Right forelimb (tissue), 1 donor: ENCODE measurements at places on chromosomes 2 and 18.
A peak's percentile ranks its signal among the peaks of the same experiment; 100 is the strongest.

GRCh38 chr2:205323929-205324328, 358.4 kb upstream of the NRP2 start:
- no peak for DNase-seq

DNA sequence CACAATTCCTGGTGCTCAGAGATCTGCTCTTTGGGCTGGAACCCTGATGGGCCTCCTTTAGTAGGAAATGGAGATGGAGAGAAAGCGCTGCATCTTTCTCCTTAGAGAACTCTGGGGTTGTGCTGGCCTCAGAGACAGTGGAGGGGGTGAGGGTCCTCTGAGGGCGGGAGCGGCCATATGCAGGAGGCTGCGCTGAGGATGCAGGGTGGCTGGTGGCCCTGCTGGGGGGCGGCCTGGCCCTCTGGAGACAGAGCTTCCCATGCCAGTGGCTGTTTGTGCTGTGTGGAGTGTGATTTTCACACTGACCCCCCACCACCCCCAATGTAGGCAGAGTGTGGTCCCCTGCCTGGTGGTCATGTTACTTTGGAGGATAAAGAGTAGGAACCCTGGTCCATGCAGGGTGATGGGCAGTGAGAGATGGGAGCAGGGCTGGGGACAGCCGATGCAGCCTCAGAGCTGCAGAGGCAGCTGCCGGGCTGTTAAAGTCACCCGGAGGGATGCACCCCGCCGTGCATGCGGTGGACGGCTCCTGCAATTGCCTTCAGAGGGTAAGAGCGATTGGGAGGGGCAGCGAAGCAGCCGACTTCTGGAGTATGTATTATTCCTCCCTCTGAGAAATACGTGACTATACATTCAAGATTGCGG, 194.6 kb downstream of the FAM210A start:
- DNase-seq = no peak

- DNase-seq = peak; percentile 39
Measured at GRCh38 chr2:145601361-145601925, 1081.5 kb upstream of the ZEB2 start.

DNA sequence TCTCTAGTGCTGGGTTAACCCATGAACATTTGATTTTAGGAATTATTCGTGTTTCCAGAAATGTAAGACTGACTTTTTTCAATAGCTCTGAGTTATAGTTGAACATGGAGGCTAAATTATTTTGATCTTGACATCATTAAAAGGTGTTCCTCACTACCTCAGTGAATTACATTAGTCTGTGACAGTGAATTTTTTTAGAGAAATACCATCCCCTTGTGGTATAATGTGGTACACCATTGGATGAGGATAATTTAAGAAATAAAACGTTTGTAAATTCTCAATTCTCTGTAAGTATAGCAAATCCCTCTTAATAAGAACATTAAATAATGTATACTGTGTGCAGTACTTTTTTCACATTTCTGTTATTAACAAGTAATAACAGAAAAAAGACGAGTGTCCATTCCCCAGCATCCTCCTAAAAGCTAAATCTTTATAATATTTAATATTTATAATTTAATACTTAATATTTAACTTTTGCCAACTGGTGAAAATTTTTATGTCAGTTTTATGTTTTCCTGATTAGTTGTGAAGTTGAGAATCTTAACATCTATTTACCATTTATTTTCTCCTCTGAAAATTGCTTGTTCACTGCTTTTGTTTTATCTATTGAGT, 70.3 kb upstream of the CWC22 start:
- no peak for DNase-seq

DNA sequence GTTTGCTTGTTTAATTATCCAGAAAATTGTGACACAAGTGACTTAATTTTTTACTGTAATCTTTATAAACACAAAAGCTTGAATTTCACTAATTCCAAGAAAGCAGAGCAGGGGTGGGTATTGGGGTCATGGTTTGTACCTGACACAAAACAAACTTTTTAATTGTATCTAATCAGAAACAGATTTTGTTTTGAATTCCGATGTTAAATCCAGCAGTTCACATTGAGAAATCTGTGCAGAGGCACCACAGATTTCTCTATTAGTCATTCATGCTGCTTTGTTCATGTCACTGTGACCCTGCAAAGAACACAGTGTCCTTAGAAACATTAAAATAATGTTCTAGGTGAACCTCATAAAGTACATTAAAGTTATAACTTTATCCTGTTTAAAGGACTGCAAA, 443.4 kb downstream of the NYAP2 start:
- no peak for DNase-seq

GRCh38 chr2:144711630-144712549, 192.0 kb upstream of the ZEB2 start:
- no peak for DNase-seq

DNA sequence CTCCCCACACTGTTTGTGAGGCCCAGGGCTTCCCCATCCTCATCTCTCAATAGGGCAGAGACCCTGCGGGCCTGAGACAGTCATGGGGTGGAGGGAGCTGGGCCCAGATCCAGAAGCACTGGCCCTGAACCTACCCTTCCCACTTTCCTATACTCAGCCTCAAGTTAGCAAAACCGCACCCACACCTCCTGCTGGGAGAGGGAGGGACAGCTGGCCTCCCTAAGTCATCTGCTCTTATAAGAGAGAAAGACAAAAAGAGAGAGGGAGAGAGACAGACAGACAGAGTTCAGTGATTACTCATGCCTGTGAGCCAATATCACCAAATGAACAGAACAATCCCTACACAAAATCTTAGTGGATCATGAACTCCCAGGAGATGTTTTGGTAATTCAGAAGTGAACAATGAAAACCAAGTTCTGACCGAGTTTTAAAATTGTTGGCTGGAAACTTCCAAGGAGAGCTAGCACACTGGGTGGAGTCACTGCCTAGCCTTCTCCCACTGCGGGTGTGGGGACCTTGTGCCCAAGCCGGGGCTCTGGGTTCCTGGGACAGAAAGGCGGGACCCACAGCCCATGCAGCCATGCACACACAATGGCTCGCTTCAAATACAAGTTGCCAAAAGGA, 130.5 kb downstream of the PXDN start:
- no peak for DNase-seq

GRCh38 chr2:3148716-3149115, 228.9 kb downstream of the EIPR1 start:
- no peak for DNase-seq

GRCh38 chr2:186457908-186458307, 28.2 kb upstream of the ZC3H15 start:
- DNase-seq = no peak

DNA sequence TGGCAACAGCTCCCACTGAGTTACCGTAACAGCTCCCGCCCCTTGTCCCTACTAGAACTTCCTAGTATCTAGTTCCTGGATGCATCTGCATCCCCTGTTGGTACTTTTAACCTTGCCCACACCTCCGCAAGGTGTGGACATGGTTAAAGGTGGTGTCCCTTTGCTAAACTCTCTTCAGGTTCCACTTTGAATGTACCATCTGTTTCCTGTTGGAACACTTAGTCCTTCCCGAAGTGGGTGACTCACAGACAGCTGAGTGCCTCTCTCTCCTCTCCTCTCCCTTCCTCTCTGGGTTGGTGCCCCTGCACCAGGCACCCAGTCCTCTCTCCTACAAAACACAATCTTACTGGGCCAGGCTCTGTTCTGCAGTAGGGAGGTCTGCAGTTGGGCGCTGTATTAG, 19.6 kb upstream of the REL start:
- DNase-seq = no peak

DNA sequence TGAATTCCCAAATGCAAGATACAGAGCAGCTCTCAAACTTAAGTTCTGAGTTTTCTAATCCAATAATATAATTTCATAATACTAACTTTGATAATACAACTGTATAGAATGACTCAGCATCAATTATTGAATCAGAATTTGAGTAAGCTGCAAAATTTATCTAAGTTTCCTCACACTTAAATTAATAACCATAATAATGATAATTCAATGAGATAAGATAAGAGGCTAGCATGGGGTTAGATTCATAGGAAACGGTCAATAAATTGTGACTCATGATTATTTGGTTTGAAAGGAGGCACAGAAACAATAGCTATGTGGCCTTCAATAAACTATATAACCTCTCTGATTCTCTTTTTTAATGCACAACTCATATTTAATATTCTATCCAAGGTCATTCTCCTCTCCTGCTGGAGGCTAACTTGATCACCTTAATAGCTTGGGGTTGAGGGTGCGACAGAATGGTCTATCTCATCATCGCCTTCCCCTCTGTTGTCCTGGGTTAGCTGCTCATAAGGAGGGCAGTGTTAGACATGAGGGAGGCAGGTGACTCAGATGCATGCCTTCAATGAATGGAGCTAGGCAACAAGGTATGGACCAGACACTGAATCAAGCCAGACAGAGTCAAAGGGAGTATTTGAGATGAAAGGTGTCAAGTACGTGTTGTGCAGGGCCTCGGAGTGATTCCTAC, 36.2 kb upstream of the BMP10 start:
- DNase-seq = no peak

GRCh38 chr2:128615571-128615970, 296.9 kb upstream of the HS6ST1 start:
- no peak for DNase-seq

DNA sequence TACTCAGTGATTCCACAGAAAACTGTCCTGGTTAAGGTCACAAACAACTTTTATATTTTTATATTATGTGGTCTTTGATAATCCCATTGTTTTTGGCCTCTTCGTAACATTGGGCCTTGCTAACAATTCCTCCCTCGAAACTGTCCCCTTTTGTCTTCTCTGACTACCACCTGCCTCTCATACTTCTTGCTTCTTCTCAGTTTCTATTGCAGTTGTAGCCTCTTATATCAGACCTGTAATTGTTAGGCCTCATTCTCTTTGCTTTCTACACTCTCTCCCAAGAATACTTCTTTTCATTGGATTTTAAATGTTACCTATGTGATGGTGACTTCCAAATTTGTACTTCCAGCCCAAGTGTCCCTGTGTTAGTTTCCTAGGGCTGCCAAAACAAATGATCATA, 44.7 kb downstream of the MC4R start:
- DNase-seq = no peak

- DNase-seq = no peak
Measured at GRCh38 chr2:153394686-153395085, 83.9 kb downstream of the RPRM start.

- no peak for DNase-seq
Measured at GRCh38 chr2:178804791-178805190, 2.4 kb downstream of the TTN start.

DNA sequence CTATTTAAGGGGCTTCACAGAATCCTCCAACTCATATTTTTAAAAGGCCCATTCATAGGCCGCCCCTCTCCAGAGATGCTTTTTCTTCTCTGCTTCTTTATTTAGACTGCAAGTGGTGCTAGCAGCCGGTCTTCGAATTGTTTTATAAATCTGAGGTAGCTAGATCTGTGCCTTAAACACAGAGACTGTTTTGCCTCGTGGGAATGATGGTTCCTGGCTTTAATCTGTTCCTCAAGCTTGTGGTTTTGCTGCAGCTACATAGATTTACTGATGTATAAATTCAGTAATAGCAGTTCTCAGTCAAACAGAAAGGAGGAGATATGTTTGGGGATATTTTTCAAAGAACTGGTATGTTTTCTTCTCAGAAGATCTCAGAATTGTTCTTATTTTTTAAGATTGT, 45.3 kb downstream of the TNFRSF11A start:
- DNase-seq = no peak

DNA sequence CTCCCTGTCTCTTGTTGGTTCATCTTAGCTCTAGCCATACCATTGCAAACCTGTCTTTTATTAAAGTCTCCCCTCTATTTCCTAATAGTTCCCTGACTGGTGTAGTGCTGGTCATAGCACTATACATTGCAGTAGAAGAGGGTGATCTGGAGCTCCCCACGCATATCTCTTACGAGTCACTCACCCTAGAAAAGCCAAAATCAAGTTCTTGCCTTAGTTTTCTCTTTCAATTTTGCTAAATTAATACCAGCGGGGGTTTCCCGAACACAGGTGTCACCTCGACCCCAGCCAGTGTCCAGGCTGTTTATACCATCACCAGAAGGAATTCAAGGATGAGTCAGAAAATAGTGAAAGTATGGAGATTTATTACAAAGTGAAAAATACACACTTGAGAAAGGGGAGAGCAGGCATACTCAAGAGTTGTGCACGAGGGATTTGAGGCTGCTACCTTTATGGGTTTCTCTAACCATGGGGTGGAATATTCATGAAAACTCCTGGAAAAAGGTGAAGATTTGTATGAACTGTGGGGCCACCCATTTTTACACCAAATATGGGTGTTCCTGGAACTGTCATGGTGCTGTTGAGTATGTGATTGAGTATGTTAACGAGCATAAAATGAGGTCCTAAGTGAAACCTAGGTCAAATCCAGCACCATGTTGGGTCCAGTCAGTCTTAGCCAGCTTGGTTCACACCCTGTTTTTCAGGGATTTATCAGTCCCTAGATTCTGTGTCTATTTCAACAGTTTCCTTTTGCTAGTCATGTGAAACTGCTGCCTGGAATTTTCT, 20.2 kb downstream of the PROKR1 start:
- no peak for DNase-seq

DNA sequence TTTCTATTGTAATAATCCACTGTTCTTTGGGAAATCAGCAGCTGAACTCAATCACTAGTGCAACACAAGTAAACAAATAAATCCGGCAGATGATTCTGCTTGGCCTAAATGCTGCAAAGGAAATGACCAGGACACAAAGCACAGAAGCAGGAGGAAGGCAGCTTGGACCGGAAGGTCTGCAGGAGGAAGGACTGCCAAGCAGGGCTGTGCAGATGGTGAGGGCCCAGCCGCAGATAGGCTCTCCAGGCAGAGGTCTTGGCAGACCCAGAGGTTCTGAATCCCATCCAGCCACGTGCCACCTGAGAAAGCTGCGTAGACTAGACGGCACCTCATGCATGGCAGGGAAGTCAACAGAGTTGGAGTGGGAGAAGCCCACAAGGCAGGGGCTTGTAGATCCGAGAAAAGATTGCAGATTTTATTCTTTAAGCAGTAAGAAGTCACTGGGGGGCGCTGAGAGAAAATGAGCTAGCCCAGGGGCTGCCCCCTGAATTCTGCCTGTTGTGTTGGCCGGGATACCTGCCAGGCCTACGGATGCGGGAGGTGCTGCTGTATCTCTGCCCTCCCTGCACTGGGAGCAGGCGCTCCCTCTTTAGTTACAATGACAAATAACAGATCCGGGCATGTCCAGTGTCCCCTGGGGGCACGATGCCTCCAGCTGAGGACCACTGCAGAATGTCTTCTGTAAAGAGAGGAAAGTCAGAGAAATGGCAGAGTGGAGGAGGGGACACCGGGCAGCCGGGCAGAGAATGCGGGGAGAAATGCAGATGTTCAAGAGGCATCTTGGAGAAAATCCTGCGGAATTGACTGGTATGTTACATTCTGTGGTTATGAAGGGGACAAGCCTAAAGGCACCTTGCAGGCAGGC, 153.5 kb downstream of the PXDN start:
- peak; percentile 47 for DNase-seq

DNA sequence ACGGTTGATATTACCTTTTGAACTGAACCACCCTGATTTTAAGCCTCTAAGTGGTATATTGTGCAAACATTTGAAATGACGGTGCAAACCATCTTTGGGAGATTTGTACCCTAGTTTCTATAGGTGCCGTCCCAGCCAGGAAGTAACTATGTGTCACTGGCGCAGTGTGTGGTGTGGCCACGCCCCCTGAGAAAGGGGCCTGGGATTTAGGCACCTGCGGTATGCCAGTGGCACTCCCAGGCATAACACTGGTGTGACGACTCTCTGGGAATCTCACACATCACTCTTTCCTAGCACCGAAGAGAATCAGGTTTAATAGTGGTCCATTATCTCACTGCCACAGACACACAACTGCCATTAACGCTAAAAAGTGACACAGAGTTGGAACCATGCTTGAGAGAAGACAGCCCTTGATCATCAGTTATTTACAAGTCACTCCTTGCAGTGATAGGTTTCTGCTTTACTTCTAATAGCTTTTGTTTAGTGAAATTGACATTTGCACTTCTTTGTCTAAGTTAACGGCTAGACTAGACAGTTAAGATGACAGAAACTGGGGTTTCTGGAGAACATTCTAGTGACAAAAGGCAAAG, 11.1 kb downstream of the AQP4 start:
- no peak for DNase-seq
